ENCODE measurements at places on chromosomes 13 and 19.

- H3K4me1 ChIP-seq, result peaks cover 24% of the 10 kb centered on the region
- no peaks in the 10 kb centered on the region for H3K27me3 ChIP-seq
- H3K36me3 ChIP-seq, result peaks cover 79% of the 10 kb centered on the region
- no peak overlapping the region for H3K4me3 ChIP-seq
- no peak overlapping the region for H3K27ac ChIP-seq
- no peak for DNase-seq
Observed at GRCh38 chr19:8475005-8475404, 27.4 kb downstream of the PRAM1 start.

- no peak for DNase-seq
- H3K4me3 ChIP-seq, result no peak overlapping the region
- no peak overlapping the region for H3K27ac ChIP-seq
- no peaks in the 10 kb centered on the region for H3K36me3 ChIP-seq
- H3K27me3 ChIP-seq, result no peaks in the 10 kb centered on the region
Observed at GRCh38 chr13:111954661-111955411, 112.1 kb upstream of the SOX1 start.

GRCh38 chr13:40283666-40284065 lies 382.8 kb downstream of the FOXO1 start:
- no peak overlapping the region for H3K27ac ChIP-seq
- no peaks in the 10 kb centered on the region for H3K36me3 ChIP-seq
- no peaks in the 10 kb centered on the region for H3K4me1 ChIP-seq
- peaks cover under 1% of the 10 kb centered on the region for H3K27me3 ChIP-seq
- no peak for DNase-seq

- no peak overlapping the region for H3K27ac ChIP-seq
- H3K36me3 ChIP-seq, result no peaks in the 10 kb centered on the region
- no peaks in the 10 kb centered on the region for H3K4me1 ChIP-seq
- peaks cover 9% of the 10 kb centered on the region for H3K27me3 ChIP-seq
Observed at GRCh38 chr13:59424661-59425060, 739.1 kb downstream of the DIAPH3 start.

- H3K4me3 ChIP-seq, result no peak overlapping the region
- H3K27me3 ChIP-seq, result no peaks in the 10 kb centered on the region
- peaks cover 10% of the 10 kb centered on the region for H3K4me1 ChIP-seq
- H3K36me3 ChIP-seq, result peaks cover 17% of the 10 kb centered on the region
Observed at GRCh38 chr13:41837629-41838028, 123.3 kb downstream of the VWA8 start.

- H3K36me3 ChIP-seq, result peaks cover 6% of the 10 kb centered on the region
- H3K27me3 ChIP-seq, result no peaks in the 10 kb centered on the region
- no peak for DNase-seq
- no peak overlapping the region for H3K4me3 ChIP-seq
- H3K4me1 ChIP-seq, result no peaks in the 10 kb centered on the region
Observed at GRCh38 chr13:44972956-44973581, 16.2 kb downstream of the NUFIP1 start.

DNA sequence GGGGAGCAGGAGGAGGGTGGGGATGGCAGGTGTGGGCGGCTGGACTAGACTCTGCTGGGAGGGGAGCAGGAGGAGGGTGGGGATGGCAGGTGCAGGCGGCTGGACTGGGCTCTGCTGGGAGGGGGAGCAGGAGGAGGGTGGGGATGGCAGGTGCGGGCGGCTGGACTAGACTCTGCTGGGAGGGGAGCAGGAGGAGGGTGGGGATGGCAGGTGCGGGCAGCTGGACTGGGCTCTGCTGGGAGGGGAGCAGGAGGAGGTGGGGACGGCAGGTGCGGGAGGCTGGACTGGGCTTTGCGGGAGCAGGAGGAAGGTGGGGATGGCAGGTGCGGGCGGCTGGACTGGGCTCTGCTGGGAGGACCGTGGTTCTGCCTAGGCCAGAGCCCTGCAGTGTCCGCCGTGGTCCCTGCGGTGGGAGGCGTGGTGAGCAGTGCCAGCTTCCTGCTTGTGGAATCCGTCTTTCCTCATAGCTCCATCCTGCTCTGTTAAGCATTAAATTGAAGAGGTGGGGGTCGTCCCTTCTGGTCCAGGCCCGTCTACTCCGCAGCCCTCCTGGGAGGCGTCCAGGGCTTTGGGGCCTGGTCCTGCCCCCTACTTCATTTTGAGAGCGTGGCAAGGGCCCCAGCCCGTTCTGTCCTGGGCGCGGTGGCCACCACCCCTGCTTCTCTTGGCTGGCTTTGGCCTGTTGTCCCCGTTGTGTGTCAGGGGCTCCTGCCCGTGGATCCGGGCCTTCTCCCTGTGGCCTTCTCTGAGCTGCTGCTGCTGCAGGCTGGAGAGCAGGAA lies 4.7 kb downstream of the SPPL2B start:
- no peak overlapping the region for H3K4me3 ChIP-seq
- DNase-seq, result no peak
- H3K4me1 ChIP-seq, result peaks cover 35% of the 10 kb centered on the region

DNA sequence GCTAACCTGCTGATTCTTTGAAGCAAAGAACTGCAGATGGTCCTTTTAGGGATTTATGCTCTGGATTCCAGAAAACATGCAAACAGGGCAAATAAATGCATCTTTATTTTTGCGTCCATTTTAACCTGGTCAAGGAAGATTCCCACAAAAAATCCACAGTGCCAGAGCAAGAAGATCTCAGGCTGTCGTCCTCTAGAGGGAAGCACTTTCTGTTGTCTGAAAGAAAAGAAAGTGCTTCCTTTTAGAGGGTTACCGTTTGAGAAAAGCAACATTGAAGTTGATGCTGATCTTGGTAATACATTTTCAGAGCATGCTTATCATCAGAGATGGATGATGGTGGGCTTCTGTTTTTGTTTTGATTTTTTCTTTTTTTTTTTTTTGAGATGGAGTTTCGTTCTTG lies 75.5 kb downstream of the DPRX start:
- no peak overlapping the region for H3K4me3 ChIP-seq
- H3K4me1 ChIP-seq, result no peaks in the 10 kb centered on the region
- H3K36me3 ChIP-seq, result no peaks in the 10 kb centered on the region
- DNase-seq, result no peak

DNA sequence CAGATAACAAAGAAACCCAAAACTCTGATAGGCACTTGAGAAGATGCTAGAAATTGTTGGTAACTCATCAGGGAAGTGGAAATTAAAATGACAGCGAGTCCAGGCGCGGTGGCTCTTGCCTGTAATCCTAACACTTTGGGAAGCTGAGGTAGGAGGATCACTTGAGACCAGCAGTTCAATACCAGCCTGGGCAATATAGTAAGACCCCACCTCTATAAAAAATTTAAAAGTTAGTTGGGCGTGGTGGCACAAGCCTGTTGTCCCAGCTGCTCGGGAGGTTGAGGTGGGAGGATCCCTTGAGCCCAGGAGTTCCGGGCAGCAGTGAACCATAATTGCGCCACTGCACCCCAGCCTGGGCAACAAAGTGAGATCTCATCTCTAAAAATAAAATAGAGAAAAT lies 2.6 kb upstream of the RYR1 start:
- H3K36me3 ChIP-seq, result no peaks in the 10 kb centered on the region
- H3K4me1 ChIP-seq, result peaks cover 16% of the 10 kb centered on the region
- no peak overlapping the region for H3K27ac ChIP-seq
- H3K4me3 ChIP-seq, result no peak overlapping the region
- no peak for DNase-seq
- peaks cover 42% of the 10 kb centered on the region for H3K27me3 ChIP-seq

DNA sequence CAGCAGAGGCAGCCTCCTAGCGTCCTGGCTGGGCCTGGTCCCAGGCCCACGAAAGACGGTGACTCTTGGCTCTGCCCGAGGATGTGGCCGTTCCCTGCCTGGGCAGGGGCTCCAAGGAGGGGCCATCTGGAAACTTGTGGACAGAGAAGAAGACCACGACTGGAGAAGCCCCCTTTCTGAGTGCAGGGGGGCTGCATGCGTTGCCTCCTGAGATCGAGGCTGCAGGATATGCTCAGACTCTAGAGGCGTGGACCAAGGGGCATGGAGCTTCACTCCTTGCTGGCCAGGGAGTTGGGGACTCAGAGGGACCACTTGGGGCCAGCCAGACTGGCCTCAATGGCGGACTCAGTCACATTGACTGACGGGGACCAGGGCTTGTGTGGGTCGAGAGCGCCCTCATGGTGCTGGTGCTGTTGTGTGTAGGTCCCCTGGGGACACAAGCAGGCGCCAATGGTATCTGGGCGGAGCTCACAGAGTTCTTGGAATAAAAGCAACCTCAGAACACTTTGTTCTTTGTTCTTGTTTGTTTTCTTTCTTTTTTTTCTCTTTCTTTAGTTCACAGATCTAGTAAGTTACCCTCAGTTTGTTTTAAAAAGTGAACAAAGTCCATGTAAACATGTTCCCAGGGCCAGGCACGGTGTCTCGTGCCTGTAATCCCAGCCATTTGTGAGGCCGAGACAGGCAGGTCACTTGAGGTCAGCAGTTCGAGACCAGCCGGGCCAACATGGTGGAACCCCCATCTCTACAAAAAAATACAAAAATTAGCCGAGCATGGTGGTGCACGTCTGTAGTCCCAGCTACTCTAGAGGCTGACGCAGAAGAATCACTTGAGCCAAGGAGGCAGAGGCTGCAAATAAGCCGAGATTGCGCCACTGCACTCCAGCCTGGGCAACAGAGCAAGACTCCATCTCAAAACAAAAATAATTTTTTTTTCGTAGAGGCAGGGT lies 10.2 kb downstream of the ANGPTL4 start:
- no peak overlapping the region for H3K4me3 ChIP-seq
- peaks cover 2% of the 10 kb centered on the region for H3K36me3 ChIP-seq
- no peaks in the 10 kb centered on the region for H3K4me1 ChIP-seq
- H3K27ac ChIP-seq, result no peak overlapping the region
- DNase-seq, result no peak
- H3K27me3 ChIP-seq, result peaks cover under 1% of the 10 kb centered on the region

DNA sequence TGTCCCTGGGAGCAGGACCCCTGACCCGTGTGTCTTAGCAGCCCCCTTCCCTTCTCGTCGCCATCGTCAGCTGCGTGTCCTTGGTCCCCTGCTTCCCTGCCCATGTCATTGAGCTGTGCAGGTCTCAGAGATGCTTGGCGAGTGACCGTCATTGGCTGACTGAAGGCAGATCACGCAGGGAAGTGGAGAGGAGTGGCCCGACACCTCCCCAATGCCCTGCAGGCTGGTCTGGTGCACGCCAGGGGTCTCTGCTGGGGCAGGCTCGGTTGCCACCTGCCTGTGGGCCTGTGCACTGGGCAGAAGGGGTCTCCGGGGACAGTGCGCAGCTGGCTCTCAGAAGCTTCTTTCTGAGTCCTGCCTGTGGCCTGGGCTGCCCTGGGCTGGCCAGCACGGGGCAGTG lies 6.2 kb downstream of the GNA11 start:
- no peak overlapping the region for H3K27ac ChIP-seq
- peaks cover 44% of the 10 kb centered on the region for H3K27me3 ChIP-seq
- DNase-seq, result no peak
- H3K36me3 ChIP-seq, result peaks cover 7% of the 10 kb centered on the region

DNA sequence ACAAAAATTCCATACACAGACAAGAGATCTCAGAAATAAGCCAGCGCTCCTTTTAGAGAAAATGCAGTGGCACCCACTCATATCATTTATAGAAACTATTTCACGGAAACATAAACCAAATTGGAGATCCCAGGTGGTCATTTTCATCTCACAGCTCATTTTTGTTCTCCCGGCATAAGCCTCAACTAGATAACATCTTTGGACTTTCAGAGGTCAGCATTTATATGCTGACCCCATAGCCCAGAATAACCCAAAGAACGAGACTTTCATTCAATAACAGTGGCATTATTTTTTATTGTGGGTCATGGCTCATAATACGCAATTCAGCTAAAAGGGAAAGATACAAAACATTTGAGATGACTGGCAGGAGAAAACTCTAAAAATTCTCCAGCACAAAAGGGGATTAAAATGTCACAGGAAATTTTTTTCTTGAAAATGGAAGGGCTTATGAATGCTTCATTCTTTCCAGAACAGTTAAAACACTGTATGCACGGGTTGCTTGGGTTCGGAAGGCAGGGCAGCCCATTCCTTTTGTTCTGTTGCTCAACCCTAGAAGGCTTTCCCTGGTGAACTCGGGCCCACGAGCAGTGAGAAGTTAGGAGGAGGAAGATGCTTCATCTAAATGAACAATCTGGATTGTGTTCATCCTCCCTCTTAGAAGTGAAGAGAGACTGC lies 24.0 kb downstream of the STARD13 start:
- no peaks in the 10 kb centered on the region for H3K36me3 ChIP-seq
- no peak overlapping the region for H3K4me3 ChIP-seq
- H3K27ac ChIP-seq, result no peak overlapping the region
- no peak for DNase-seq

Data from central memory CD8-positive, alpha-beta T cell (primary cell).